ENCODE measurements at places on chromosomes 4 and X.

- DNase-seq: no peak
These were observed 111.0 kb downstream of the EPHA5 start for GRCh38 chr4:65559270-65559669.

GRCh38 chrX:44544036-44544435 lies 1.4 kb upstream of the FUNDC1 start:
- no peak for DNase-seq

- no peak for DNase-seq
These were observed 135.0 kb upstream of the SCML1 start for GRCh38 chrX:17602245-17602644.

DNA sequence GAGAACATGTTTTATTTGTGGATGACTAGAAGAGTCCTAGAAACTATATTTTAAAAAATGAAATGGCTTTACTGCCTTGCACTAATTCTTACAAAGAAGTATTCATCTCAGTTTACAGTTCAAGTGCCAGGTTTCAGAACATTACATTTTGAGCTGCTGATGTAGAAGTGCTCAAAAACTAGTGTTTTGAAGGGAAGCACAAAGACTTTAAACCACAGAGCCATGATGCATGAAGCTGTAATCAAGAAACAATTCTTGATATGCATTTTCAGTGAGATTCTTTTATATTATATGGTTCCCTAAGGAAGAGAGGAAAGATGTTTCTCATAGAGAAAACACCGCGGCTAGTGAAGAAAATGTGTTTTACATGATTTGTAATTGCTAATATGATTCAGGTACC lies 1163.0 kb downstream of the RAPGEF2 start:
- DNase-seq: no peak

Measured in D721Med (cell line).